ENCODE measurements at places on chromosomes 4 and X.

DNA sequence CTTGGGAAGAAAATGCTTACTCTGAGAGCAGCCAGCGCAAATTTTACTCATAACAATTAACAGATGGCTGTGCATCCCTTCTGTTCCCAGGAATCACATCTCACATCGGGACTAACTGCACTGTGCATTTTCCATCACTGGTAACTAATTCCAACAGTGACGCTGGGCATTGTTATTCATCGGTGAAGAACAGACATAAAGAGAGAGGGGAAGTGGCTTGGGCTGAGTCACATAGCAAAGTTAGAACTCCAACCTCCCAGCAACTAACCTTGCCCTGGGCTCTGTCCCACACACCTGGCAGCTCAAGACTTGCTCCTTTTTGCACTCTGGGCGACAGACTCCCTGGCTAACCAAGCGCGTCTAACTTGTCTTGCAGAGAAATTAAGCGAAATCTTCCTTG, 6.4 kb upstream of the LONRF3 start:
- DNase-seq = no peak

- no peak for DNase-seq
Measured at GRCh38 chr4:82823062-82823461, 24.5 kb upstream of the SCD5 start.

GRCh38 chr4:48490680-48491513, 845 bp downstream of the ZAR1 start:
- DNase-seq = no peak

- no peak for DNase-seq
Measured at GRCh38 chrX:41350150-41350975, 16.4 kb downstream of the DDX3X start.

DNA sequence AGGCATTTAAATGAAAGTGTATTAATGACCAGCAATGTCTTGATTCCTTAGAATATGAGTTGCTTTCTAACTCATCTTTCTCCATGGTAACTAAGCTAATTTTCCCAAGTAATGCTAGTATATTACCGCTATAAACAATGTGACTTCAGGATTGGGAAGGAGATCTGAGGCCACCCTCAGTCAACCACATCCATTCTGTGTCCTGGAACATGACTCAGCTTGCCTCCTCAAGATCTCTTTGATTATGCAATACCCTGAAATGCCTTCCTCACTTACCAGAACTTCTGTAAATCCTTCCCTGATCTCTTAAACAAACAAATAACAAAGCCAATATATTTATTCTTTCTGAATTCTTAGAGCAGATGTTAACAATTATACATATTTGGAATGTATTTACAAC, 1495.5 kb downstream of the PCDH18 start:
- DNase-seq = no peak

DNA sequence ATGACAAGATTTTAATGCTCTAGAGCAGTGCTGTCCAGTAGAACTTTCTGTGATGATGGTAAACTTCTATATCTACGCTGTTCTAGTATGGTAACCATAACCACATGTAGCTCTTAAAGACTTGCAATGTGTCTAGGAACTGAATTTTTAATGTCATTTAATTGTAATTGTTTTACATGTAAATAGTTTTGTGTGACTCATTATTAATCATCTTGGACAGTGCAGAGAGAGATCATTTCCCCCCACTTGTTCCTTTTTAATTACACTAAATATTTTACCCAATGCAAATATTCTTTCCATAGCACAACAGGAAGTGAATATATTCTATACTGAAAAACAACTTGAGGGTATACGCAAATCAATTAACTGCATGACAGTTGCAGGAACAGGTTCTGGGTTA, 5.8 kb downstream of the ATG4A start:
- no peak for DNase-seq

DNA sequence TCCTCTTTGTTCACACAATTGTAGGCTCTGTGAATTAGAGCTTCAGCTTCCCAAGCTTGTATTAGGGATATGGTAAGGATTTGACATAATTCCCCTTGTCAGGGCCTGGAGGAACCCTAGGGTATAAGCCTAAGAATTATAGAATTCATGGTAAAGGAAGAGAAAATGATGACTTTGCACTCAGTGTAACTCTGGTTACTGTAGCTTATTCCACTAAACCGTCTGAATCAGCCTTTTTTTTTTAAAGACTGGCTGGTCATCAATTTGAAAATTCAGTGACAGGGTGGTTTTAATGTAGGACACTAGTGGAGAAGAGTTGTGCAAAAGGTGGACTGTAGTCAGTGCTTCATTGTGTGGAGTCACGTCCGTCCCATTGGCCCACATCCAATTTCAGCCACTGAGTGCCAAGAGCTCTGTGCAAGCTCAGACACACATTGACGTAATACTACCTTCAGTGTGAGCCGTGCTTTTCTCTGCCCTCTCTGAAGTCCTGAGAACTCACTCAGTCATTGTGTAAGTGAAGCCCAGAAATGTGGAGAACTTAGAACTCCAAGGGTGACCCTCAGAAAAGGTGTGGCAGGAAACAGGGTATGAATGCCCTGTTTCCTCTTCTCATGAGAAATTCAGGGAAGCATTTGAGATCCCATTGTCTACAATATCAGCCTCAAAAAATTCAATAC, 449.8 kb downstream of the C4orf33 start:
- DNase-seq = no peak

- DNase-seq = peak; percentile 5
Measured at GRCh38 chr4:151358266-151358665, 32.9 kb upstream of the SH3D19 start.

DNA sequence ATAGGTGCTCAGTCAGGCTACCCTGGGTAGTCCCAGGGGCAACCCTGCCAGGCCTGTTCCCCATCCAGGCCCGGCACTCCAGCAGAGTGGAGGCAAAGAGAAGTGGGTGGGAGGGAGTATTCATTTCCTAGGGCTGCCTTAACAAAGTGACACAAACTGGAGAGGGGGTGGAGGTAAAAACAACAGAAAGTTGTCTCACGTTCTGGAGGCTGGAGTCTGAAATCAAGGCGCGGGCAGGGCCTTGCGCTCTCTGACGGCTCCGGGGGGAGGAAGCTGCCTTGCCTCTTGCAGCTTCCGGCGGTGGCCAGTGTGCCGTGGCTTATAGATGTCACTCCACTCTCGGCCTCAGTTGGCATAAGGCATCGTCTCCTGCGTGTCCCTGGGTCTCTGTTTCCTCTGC, 90.8 kb downstream of the DCTD start:
- DNase-seq = no peak

DNA sequence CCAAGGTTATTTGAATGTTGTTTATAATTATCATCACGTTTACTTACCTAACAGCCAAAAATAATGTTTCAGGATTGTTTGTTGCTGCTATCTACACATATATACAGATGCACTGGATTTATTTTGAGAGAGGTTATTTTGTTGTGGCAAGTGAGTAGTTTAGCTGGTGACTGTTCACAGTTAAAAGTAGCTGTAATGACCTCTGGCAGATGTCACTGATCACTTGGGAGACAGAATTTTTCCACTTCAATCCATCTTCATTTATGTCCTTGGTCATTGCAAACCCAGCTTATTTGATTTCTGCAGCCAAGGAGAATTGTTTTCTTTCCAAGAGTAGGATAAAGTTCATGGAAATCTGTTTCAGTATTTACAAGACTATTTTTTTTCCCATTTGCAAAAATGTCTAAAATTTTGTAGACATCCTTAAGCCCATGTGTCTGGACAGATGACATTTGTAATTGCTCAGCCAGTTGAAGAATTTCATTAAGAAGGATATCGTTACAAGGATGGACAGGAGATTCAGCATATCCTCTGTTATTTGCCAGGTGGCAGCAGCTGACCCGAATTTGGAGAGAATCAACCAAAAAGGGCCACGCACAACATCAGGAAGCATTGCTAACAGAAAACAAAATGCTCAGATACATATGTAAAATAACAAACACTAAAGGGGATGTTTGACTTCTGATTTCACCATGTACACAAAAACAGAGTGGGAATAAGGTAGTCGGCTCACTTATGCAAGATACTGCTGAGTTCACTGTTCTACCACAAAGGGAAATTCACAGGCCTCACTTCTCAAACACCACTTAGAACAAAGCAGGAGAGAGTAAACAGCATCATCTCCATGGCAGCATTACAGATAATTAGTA, 64.5 kb downstream of the GPRIN3 start:
- no peak for DNase-seq

DNA sequence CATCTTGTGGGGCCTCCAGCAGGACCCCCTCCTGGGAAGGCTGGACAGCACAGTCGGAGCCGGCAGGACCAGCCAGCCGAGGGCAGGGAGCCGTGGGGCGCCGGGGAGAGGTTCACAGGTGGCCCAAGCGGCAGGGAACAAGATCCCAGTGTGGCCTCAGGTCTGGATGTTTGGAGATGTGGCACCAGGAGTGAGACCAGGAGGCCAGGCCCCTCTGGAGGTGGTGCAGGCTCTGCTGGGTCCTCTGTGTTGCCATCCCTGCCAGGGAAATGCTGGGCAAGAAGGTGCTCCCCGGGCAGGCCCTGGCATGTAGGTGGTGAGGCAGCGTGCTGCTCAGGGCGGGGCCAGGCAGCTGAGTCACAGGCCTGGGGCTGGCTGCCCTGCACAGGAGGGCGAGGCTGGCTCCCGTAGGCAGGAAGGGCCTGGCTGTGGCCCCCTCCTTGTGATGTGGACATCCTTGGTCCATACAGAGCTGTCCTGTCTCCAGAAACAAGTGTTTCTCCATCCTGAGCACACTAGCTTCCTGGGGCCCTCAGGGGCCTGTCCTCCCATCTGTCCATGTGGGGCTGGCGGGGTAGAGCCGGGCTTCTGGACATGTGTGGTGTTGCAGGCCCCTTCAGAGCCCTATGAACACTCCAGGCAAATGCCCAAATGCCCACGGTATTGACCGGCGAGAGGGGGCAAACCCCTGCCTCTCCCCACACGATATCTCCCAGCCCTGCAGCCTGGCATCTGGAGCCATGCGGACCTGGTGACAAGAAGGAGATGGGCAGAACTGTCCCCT, 4.8 kb upstream of the HGFAC start:
- DNase-seq = no peak

DNA sequence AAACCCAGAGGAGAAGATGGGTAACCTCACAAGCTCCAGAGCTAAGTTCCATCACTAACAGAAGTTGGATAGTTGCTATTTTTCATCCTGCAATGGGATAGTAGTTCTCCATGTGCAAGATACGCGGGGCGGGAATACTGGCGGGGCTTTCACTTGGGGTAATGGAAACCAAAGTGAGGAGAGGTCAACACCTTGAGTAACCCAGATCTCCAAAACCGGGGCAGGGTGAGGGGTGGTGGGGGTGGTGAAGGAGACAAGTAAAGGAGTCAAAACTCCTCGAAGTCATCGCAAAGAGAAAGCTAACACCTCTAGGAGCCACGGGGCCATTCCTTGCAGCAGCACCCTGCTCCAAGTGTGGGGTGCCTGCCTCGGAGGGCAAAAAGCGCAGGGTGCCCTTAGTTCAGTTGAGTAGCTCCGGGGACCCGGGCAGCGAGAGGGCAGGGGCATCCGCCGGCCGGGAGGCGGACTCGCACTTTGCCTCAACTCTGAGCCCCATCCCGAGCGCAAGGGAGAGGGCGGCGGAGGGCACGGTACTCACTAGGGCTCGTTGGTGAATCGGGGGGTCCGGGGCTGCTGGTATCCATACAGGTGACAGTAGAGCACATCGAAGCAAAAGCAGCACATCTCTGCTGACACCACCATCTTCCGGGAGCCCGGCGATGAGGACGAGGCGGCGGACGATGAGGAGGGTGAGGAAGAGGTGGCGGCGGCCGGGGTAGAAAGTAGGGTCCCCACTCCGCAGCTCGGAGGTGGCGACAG, 645 bp downstream of the AMMECR1 start:
- no peak for DNase-seq

GRCh38 chr4:53586121-53586816, 5.0 kb downstream of the LNX1 start:
- DNase-seq = no peak
